NCI-H2081 (cell line): ENCODE measurements at places on chromosomes 2 and 18.
A peak's percentile ranks its signal among the peaks of the same experiment; 100 is the strongest.

DNA sequence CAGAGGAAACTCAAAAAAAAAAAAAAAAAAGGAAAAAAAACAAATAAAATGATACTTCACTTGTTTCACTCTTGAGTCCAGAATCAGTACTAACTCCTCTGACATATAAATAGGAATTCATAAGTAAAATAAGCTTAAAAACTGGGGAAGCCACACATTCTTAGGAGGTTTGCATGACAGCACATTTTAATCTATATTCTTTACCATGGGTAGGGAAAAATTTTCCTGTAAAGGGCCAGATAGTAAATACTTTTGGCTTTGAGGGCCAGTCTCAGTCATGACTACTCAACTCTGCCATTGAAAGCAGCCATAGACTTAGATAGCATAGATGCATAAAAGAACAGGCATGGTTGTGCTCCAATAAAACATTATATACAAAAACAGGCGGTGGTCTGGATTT, 145.2 kb downstream of the BCL11A start:
- DNase-seq: no peak

DNA sequence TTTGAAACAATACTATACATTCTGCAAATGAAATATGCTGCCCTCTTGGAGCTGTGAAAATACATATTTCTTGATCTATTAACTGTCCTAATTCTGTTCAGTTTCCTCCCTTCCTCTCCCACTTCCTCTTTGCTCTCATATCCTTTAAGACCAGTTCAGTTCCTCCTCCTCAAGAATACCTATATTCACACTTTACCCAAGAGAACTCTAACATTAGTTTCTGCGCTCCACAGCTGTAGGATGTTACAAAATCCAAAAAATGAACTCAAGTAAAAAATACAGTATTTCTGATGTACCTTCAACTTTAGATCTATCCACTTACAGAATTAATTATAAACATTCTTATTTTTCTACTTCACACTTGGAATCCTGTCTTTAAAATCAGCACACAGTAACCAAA, 5.4 kb downstream of the ITSN2 start:
- no peak for DNase-seq

DNA sequence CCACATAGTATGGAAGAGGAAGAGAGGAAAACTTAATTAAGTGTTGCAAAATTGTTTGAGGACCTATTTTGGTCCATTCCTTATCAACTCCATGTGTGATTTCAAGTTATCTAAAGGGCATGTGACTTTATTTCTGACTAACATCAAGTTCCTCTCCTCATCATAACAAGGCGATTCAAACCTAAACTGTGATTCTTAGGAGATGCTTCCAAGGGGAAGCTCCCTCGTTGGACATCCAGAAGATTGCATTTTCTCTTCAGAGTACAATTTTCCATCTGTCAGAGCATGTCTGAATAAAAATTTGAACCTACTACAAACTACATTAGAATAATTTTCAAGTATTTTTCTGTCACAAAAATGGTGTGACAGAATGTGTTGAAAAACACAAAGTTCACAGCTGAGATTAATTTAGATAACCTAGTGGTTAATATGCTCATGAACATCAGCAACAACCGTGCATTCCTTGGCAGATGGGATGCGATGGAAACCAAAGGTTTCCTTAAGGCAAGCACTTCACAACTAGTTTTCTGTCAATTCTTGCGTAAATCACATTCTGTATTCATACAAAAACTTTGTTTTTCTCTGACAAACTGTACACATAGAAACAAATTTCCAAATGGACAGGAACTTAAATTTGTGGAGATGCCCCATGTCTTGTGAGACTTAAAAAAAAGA, 4.2 kb downstream of the SFT2D3 start:
- DNase-seq: no peak

GRCh38 chr18:77401173-77401572, 151.5 kb downstream of the GALR1 start:
- DNase-seq: no peak

DNA sequence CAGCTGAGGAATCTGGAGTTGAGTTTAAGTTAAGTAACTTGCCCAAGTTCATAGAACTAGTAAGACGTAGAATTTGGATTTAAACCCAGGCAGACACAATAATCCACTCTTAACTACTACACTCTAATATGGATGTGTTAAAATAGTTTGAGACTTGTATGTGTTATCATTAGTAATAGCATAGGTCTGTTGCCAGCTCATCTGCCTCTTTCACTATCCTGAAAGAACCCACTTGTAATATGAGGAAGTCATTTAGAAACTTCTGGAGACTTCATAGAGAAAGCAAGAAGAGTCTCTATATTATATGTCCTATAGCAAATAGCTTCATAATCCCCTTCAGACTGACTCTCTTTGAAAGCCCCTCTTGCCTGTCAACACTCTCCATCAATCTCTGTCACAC, 43.0 kb upstream of the ACADL start:
- no peak for DNase-seq

GRCh38 chr2:104337869-104338268, 516.0 kb upstream of the POU3F3 start:
- DNase-seq: no peak

DNA sequence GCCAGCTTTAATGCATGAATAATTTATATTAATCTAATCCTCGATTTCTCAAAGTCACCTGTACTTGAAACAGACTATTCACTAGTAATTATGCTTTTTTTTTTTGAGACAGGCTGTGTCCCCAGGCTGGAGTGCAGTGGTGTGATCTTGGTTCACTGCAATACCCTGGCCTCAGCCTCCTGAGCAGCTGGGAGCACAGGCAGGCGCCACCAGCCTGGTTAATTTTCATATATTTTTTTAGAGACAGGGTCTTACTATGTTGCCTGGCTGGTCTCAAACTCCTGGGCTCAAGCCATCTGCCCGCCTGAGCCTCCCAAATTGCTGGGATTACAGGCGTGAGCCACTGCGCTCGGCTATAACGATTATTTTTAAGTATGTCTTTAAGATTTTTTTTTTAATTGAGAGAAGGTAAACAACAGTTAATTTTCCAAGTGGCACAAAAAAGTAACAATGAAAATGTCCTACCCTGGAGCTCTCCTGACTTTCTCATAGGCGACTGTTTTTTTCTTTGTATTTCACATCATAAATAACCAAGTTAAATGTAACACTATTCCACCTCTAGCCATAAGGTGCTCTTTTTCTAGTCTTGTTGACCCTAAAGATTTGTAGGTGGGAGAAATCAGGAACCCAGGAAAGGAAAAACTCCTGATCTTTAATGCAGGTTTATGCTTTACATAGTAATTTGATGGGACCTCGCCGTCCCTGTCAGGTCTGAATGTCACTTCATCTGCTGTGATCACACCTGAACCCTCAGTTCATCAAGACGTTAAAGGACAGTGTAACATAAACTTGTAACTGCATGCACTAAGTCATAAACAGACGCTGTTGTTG, 1.3 kb upstream of the ANKRD12 start:
- no peak for DNase-seq

GRCh38 chr2:170816504-170817092, at the start of gene GAD1:
GAD1 (plus strand) TSS chr2:170816887; CDS start chr2:170818592, 1,705 bp downstream.
- peak; percentile 91 for DNase-seq

DNA sequence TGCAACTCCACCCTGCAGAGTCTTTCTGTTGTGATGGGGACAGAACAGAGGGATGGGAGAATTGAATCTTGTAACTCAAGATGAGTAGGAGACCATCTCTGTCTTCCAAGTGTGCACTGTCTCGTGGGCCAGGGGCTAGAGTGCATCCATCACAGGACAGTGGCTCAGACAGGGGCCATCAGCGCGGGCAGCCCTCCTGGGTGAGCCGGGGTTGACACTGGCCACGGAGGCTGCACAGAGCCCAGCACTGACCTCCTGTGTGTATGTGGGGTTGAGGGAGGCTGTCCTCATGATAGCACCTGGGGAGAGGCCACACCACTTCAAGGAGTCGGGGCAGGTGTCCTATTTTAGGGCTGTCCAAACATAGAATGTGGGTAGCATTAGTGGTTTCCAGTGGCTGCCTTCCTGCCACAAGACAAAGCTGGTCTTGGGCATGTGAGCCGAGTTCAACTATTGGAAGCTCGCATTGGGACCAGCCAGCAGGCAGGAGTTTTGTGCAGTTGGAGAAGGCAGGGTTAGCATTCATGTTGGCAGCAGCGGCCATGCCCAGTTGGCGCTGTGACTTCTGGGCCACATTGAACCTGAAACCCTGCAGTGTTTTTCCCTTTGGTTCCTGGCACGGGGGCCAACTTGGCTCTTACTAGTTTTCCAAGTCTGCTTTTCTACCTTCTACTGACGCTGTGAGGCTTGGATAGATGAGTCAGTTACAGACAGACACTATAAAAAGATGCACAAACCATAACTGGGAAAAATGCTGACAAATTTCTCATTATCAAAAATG, 45.3 kb downstream of the ACOXL start:
- DNase-seq: no peak
